ENCODE measurements at places on chromosomes 12 and 14. TPM values are rescaled to one million over a fixed set of nuclear protein-coding genes. Genes with fewer than 3 reads are reported as not detected.

SNAPC1 gene
- 2.7 TPM for total RNA-seq

GLIPR1 gene
- 43.9 TPM for total RNA-seq

NGB gene
- total RNA-seq, result not detected

OASL gene
- not detected for total RNA-seq

POLE2 gene
- 5.4 TPM for total RNA-seq

CEBPE gene
- not detected for total RNA-seq

P2RX7 gene
- 1.1 TPM for total RNA-seq

NELL2 gene
- total RNA-seq, result not detected

COCH gene
- 0.11 TPM for total RNA-seq

FBLN5 gene
- 280 TPM for total RNA-seq

SELPLG gene
- 2.6 TPM for total RNA-seq

NPAS3 gene
- total RNA-seq, result not detected

DEPDC4 gene
- not detected for total RNA-seq

KLHDC1 gene
- not detected for total RNA-seq

TPH2 gene
- not detected for total RNA-seq

CATSPERB gene
- 4.3 TPM for total RNA-seq

AVPR1A gene
- 32.4 TPM for total RNA-seq

DNM1L gene
- 50.9 TPM for total RNA-seq

DNAJC22 gene
- not detected for total RNA-seq

GPR137C gene
- not detected for total RNA-seq

BEST3 gene
- not detected for total RNA-seq

RILPL1 gene
- total RNA-seq, result 1.5 TPM

SLC25A47 gene
- total RNA-seq, result not detected

MAP1LC3B2 gene
- total RNA-seq, result not detected

NEMF gene
- total RNA-seq, result 14.6 TPM

DPPA3 gene
- not detected for total RNA-seq

SBNO1 gene
- total RNA-seq, result 9.8 TPM

KRT74 gene
- total RNA-seq, result not detected

SEL1L gene
- total RNA-seq, result 37.3 TPM

GLT8D2 gene
- 72.3 TPM for total RNA-seq

ANKRD33 gene
- not detected for total RNA-seq

JAG2 gene
- total RNA-seq, result 35.5 TPM

ADAMTS20 gene
- not detected for total RNA-seq

PTPRO gene
- total RNA-seq, result 0.11 TPM

HOXC4 gene
- total RNA-seq, result 0.32 TPM

GPD1 gene
- 12.2 TPM for total RNA-seq

CLEC14A gene
- total RNA-seq, result 192 TPM

CLEC1B gene
- not detected for total RNA-seq

NINJ2 gene
- total RNA-seq, result 24.1 TPM

B4GALNT1 gene
- total RNA-seq, result 16.6 TPM

ADCY4 gene
- total RNA-seq, result 143 TPM

ST8SIA1 gene
- total RNA-seq, result 9.7 TPM

PTPN21 gene
- 18.1 TPM for total RNA-seq

MEG3 gene
- total RNA-seq, result 105 TPM

CLEC12A gene
- not detected for total RNA-seq

CAPZA3 gene
- not detected for total RNA-seq

KRT6B gene
- 0.32 TPM for total RNA-seq

LTA4H gene
- 47.3 TPM for total RNA-seq

LRRC10 gene
- total RNA-seq, result not detected

SERPINA10 gene
- not detected for total RNA-seq

FOXM1 gene
- total RNA-seq, result not detected

CDCA3 gene
- not detected for total RNA-seq

POTEG gene
- total RNA-seq, result not detected

SART3 gene
- 22.9 TPM for total RNA-seq

OTX2 gene
- total RNA-seq, result not detected

KRT72 gene
- not detected for total RNA-seq

COL2A1 gene
- not detected for total RNA-seq

KRT82 gene
- not detected for total RNA-seq

PLEKHG3 gene
- total RNA-seq, result 134 TPM

Measured in ascending aorta (tissue), 2 donors.